ENCODE measurements at places on chromosomes 7 and 10. TPM values are rescaled to one million over a fixed set of nuclear protein-coding genes. Genes with fewer than 3 reads are reported as not detected.
A peak's percentile ranks its signal among the peaks of the same experiment; 100 is the strongest.

GRCh38 chr10:43273543-43273942 lies 6.7 kb upstream of the RASGEF1A start:
- no peak for DNase-seq
- no peaks in the 10 kb centered on the region for H3K4me1 ChIP-seq
- H3K27me3 ChIP-seq, result peaks cover 86% of the 10 kb centered on the region
- no peak overlapping the region for H3K4me3 ChIP-seq

Gene SPDYE1
- total RNA-seq, result not detected

DNA sequence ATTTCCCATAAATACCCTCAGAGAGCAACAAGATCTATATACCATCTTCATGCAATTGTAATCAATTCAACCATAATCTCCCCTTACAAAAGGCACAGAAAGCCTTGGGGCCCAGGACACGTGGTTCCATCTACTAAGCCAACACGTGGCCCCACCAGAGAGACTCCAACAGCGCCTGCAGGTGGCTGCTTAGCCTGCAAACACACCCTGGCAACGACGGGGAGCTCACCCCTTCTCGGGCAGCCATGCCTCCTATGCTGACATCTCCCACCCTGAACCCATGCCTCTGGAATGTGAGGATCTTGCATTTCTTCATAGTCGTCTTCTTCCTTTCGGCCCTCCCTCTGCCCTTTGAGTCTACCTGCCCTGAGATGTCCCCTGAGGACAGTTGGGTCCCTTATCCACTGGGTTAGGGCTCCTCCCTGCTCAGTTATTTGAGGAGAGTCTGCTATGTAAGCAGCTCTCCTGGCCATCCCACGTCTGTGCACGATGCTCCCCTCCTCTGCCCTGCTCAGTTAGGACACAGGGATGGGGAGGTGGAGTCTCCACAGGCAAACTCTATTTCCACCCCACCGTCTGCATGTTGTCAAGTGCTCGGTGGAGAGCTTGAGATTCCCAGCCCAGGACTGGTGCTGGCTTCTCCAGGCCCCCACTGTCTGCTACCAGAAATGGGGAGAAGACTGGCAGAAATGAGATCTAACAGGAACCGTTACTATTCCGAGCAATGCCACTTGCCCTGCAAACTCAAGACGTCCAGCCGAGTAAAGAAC lies 36.5 kb downstream of the EBF3 start:
- DNase-seq, result no peak
- H3K36me3 ChIP-seq, result no peaks in the 10 kb centered on the region
- H3K27ac ChIP-seq, result no peak overlapping the region
- no peaks in the 10 kb centered on the region for H3K27me3 ChIP-seq

DNA sequence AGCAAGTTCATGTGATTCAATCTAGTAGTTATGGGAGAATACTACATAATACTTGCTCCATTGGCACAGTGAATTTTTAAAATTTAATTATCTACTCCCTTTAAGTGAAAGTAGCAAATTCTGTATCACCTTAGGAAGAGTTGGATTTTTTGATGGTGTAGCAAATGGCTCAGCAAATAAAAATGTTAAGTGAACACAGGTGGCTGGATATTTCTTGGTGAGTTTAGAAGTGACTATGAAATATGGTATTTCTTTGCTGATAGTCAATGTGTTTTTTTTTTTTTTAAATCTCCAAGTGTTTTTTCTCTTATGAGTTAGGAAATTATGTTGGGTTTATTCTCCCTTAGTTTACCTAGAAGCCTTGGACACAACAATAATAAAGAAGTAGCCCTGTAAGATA lies 67.8 kb downstream of the CREM start:
- no peak overlapping the region for H3K4me3 ChIP-seq
- H3K27me3 ChIP-seq, result no peaks in the 10 kb centered on the region
- H3K36me3 ChIP-seq, result no peaks in the 10 kb centered on the region
- peaks cover 11% of the 10 kb centered on the region for H3K4me1 ChIP-seq
- peak overlapping the region; percentile 88 for H3K27ac ChIP-seq

DNA sequence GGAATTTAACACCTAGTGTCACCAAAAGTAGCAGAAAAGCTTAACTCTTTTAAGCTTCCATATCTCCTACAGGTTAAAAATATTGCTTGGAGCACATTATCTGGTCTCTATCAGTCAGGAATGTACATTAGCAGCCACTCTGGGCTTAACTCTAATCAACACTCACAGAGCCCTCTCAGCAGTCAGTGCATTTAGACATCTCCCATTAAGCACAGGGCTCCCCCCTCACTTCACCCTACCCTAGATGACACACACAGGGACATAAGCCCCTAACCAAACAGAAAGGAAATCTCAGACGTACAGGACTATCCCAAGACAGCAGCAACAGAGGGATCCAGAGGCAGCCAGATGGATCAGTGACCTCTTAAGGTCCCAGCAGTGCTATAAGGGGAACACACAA lies 26.4 kb downstream of the FBXW4 start:
- peak; percentile 14 for DNase-seq
- no peak overlapping the region for H3K27ac ChIP-seq
- H3K27me3 ChIP-seq, result no peaks in the 10 kb centered on the region
- H3K4me3 ChIP-seq, result no peak overlapping the region
- H3K36me3 ChIP-seq, result peaks cover 90% of the 10 kb centered on the region

DNA sequence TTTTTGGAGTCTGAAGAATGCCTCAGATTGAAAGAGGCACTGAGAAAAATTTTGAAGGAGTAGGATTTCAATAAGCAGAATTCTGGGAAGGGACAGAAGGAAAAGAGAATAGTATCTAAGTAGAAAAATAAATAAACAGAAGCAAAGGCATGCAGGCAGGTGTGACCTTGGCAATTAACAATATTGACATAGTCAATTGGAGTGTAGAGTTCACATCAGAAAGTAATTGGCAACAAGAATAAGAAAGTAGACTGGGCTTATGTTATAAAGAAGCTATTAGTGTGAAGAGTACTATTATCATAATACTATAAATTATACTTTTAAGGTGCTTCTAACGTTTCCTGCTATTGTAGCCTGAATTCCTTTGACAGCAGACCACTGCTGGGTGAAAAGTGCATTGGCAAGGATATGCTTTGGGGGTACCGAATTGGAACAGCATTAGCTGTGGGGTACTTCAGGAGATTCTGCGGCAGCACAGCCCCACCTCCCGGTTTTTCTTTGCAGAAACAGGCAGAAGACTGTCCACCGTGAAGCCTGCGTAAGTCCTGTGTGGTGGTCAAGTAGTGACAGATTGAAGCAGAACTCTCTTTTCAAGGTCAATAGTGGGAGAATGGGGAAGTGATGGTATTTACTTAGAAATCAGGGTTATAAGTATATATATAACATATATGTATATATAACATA lies 357.0 kb downstream of the THSD7A start:
- DNase-seq, result no peak
- no peak overlapping the region for H3K27ac ChIP-seq
- H3K4me3 ChIP-seq, result no peak overlapping the region

DNA sequence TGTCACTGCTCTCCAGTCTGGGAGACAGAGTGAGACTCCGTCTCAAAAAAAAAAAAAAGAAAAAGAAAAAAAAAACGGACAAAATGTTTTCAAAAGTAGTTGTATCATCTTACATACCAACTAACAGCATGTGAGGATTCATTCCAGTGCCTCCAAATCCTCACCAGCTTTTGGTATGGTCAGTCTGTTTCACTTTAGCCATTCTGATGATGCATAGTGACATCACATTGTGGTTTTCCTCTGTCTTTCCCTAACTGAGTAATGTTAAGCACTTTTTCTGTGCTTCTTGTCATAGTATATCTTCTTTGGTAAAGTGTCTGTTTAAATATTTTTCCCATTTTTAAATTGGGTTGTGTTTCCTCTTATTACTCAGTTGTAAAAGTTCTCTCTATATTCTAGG lies 251.4 kb upstream of the CTBP2 start:
- H3K36me3 ChIP-seq, result no peaks in the 10 kb centered on the region
- peaks cover 15% of the 10 kb centered on the region for H3K4me1 ChIP-seq
- no peaks in the 10 kb centered on the region for H3K27me3 ChIP-seq

DNA sequence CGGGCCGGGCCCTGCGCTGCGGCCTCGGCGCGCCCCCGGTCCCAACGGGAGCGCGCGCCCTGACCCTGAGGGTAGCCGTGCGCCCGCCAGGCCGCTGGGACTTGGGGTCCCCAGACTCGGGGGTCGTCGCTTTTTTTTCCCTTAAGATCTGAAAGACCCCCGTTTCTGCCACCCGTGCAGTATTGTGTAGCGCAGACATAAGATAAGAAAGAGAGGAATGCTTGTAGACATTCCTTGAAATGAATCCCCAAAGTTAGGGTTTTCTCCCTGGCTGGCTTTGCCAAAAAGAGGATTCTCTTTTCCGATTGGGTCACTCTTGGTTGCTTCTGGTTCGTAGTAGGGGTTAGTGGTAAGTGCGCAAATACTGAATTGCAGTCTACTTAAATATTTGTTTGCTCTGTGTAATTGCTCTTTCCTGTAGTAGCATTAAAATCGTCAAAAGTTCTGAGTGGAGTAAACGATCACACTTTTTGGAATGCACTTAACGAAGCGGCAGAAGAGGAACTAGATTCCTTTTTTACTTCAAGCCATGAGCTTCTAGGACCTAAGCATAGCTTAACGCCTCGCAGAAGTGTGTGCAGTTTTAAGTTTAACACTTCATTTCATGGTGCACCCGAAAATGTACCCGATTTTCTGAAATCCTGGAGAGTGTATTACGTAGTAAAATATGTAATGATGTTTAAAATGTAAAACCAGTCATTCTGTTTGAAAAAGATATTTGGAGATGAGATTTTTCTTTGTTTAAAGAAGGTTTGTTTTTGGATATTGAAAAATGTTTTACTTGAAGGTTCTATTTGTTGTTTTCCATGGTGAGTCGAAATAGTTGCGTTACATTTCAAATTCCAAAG lies 1.3 kb downstream of the CUL1 start:
- H3K4me1 ChIP-seq, result peaks cover 62% of the 10 kb centered on the region
- H3K36me3 ChIP-seq, result no peaks in the 10 kb centered on the region
- peak overlapping the region; percentile 81 for H3K4me3 ChIP-seq
- H3K27ac ChIP-seq, result peak overlapping the region; percentile 96

DNA sequence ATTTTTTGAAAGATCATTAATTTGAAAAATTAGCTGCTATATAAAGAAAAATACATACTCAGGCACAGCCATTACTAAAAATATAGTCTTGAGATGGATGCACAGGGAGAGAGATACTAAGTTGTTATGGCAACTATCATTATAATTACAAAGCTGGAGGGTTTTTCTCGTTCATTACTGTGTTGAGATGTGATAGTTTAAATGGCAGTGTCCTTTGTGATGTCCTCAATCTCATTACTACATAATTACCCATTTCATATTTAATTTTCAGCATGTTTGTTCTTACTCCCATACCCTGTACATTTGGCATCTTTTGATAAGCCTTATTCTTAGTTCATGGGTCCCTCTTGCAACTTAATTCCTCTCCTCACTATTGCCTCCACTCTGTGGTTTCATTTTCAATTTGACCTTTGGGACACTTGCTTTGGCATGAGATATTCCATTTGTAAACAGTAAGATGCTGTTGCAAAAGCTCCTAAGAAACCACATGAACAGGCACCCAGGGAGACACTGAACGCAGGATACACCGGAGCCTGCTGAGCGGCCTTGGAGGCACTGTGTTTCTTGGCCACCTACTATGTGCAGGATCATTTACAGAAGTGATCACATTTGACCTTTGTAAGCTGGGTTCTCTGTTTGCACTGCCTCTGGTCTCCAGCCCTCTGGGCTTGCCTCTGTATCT lies 4.8 kb upstream of the CPXM2 start:
- no peaks in the 10 kb centered on the region for H3K36me3 ChIP-seq
- no peak for DNase-seq
- no peak overlapping the region for H3K4me3 ChIP-seq
- H3K27me3 ChIP-seq, result no peaks in the 10 kb centered on the region
- H3K4me1 ChIP-seq, result peaks cover 2% of the 10 kb centered on the region

- no peaks in the 10 kb centered on the region for H3K27me3 ChIP-seq
- DNase-seq, result no peak
Observed at GRCh38 chr10:5615316-5615715, 51.1 kb downstream of the ASB13 start.

- peaks cover 37% of the 10 kb centered on the region for H3K27me3 ChIP-seq
- H3K4me1 ChIP-seq, result peaks cover 25% of the 10 kb centered on the region
- DNase-seq, result no peak
- H3K4me3 ChIP-seq, result no peak overlapping the region
- no peaks in the 10 kb centered on the region for H3K36me3 ChIP-seq
- H3K27ac ChIP-seq, result no peak overlapping the region
Observed at GRCh38 chr10:23172429-23173213, 19.5 kb upstream of the PTF1A start.

Gene OR9A2
- total RNA-seq, result not detected

Gene HPSE2
- 40.7 TPM for total RNA-seq

- DNase-seq, result no peak
- H3K4me1 ChIP-seq, result peaks cover 9% of the 10 kb centered on the region
- H3K36me3 ChIP-seq, result no peaks in the 10 kb centered on the region
- H3K27ac ChIP-seq, result peak overlapping the region; percentile 53
Observed at GRCh38 chr7:73622909-73623797, 1.2 kb downstream of the MLXIPL start.

- H3K27me3 ChIP-seq, result no peaks in the 10 kb centered on the region
- H3K4me1 ChIP-seq, result peaks cover 100% of the 10 kb centered on the region
- peak overlapping the region; percentile 98 for H3K27ac ChIP-seq
- no peaks in the 10 kb centered on the region for H3K36me3 ChIP-seq
- H3K4me3 ChIP-seq, result peak overlapping the region; percentile 12
- no peak for DNase-seq
Observed at GRCh38 chr10:104325436-104326435, 12.5 kb downstream of the ITPRIP start.

- no peaks in the 10 kb centered on the region for H3K36me3 ChIP-seq
- DNase-seq, result no peak
- no peaks in the 10 kb centered on the region for H3K27me3 ChIP-seq
- H3K27ac ChIP-seq, result no peak overlapping the region
- H3K4me3 ChIP-seq, result no peak overlapping the region
Observed at GRCh38 chr7:132697003-132697402, 120.7 kb upstream of the PLXNA4 start.

DNA sequence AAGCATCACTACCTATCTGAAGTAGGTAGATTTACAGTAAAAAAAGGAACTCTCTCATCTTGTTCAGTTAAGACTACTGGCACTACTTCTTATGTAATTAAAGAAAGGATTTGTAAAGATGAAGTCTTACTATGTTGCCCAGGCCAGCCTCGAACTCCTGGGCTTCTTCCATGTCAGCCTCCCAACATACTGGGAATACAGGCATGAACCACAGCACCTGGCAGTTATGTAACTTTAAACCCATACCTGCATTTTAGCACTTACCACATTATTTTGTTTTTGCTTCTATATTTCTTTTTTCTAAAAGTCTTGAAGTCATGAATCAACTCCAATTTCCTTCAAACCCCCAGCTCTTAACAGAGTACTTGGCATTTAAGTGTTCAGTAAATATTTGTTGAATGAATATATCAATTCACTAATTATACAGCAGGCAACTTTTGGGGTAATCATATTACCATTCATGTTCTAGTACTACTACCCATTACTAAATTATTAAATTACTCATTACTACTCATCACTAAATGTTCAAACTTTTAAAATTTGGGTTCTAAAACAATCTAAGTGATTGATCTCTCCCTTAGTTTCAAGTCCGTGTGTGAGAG lies 31.6 kb upstream of the CCDC71L start:
- no peaks in the 10 kb centered on the region for H3K4me1 ChIP-seq
- no peak overlapping the region for H3K4me3 ChIP-seq
- no peak overlapping the region for H3K27ac ChIP-seq
- H3K36me3 ChIP-seq, result no peaks in the 10 kb centered on the region
- no peaks in the 10 kb centered on the region for H3K27me3 ChIP-seq
- DNase-seq, result no peak

Gene COL1A2
- 279 TPM for total RNA-seq

Gene DNAJC12
- total RNA-seq, result 4.1 TPM

Gene ZNF487
- total RNA-seq, result 10.1 TPM

GRCh38 chr7:685540-685939 lies 41.0 kb upstream of the DNAAF5 start:
- no peak for DNase-seq
- H3K4me3 ChIP-seq, result no peak overlapping the region
- H3K36me3 ChIP-seq, result peaks cover under 1% of the 10 kb centered on the region

GRCh38 chr7:88268051-88268450 lies 38.6 kb downstream of the STEAP4 start:
- no peaks in the 10 kb centered on the region for H3K36me3 ChIP-seq
- no peaks in the 10 kb centered on the region for H3K4me1 ChIP-seq
- DNase-seq, result no peak
- no peaks in the 10 kb centered on the region for H3K27me3 ChIP-seq
